CD4-positive, alpha-beta T cell treated with Interferon gamma for 1 hour (primary cell): ENCODE measurements at places on chromosomes 5 and 9.

DNA sequence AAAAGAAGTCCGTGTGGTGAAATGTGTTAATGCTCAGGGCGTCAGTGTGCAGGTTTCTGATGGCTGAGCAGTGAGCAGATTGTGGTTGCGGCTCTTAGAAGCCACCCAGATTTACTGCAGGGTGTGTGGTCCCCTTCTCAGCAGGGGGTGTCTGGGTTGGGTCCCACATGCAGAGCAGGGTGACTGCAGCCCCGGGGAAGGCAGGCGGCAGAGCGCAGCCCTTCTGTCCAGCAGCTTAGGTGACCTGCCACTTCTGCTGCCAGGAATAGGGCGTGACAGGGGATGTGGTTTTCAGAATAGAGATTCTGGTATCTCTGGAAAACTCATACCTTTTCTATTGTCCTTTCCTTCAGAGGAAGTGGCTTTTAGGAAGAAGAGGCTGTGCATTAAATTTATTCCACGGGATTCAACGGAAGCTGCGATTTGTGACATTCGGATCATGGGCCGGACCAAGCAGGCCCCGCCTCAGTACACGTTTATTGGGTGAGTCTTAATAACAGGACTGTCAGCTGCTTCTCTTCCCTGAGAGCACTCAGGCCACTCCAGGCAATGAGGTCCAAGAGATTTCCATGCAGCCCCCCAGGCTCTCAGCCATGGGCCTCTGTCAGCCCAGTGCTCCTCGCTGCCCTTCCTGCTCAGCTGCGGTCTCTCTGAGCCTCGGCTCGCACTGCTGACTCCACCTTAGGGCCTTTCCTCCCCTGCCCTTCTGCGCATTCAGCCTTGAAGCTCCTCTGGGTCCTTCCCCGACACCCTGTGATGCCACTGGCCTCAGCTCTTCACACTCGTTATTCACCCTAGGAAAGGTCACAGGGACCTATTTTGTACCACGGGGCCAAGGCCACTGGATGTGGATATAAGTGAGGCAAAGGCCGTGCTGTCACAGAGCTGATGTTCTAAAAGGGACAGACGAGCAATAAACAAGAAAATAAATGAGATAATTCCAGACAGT lies 65.4 kb downstream of the MVB12B start:
- no peak for DNase-seq

DNA sequence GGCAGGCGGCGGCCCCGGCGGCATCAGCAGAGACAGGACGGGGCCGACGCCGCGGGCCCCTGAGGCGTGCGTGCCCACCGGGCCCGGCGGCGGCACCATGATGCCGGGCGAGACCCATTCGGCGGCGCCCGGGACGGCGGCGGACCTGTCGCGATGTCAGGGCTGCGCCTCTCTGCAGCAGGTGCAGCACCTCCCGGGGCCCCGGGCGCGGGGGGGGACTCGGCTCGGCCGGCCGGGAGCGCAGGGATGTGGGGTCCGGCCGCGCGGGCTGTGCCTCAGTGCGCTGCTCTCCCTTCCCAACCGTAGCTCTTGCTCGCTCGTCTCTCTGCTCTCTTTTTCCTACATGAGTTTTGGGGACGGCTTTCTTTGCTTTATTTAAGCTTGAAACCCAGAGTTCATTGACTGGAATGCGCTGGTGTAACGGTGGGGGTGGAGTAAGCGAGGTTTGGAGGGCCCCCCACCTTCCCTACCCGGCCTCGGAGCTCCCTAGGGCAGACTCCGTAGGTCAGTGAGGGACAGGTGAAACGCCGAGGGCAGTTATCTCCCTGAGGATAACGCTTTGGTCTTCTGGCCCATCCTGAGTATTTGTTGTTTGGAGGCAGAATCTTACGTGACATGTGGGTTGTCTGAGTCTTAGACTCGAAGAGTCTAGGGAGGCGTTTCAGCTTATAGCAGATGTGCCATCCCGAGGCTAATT lies 490 bp downstream of the ICE1 start:
- no peak for DNase-seq

GRCh38 chr5:153088538-153088937 lies 401.9 kb upstream of the GRIA1 start:
- no peak for DNase-seq

- DNase-seq, result no peak
Measured at GRCh38 chr9:105055917-105056316, 128.0 kb upstream of the ABCA1 start.

GRCh38 chr9:76772686-76773445 lies 8.6 kb downstream of the PCA3 start:
- DNase-seq, result no peak

- no peak for DNase-seq
Measured at GRCh38 chr5:97127727-97128126, 14.7 kb downstream of the LIX1 start.
